Stimulated activated CD8-positive, alpha-beta memory T cell treated with anti-CD3 and anti-CD28 coated beads, Interleukin-4, amount 100 ng/mL, for 4 hours (primary cell): ENCODE measurements at places on chromosomes 4 and X.

GRCh38 chr4:145904413-145905177 is 34.0 kb downstream of the ZNF827 start:
- no peak for DNase-seq

GRCh38 chr4:151797131-151797530 is 36.3 kb upstream of the GATB start:
- DNase-seq = no peak

DNA sequence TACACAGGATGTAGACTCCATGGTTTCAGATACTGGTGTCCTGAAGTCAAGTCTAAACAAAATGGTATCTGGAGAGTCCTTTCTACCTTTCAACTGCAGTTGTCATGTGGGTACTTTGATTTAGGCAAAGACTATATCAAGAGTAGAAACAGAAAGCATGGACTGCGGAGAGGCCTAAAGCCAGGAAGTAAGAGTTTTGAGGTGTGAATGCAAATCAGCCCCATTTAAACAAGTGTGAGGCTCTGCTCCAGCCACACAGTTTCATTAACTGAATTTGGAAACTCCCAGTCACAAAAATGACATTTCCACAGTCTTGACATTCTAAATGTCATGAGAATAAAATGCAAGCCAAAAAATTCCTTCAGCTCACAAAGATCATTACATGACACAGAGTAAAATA is 87.2 kb upstream of the MCF2 start:
- no peak for DNase-seq

- no peak for DNase-seq
Observed at GRCh38 chr4:150079081-150079581, 886 bp downstream of the DCLK2 start.

- DNase-seq = no peak
Observed at GRCh38 chr4:147825451-147826287, 93.8 kb downstream of the ARHGAP10 start.

DNA sequence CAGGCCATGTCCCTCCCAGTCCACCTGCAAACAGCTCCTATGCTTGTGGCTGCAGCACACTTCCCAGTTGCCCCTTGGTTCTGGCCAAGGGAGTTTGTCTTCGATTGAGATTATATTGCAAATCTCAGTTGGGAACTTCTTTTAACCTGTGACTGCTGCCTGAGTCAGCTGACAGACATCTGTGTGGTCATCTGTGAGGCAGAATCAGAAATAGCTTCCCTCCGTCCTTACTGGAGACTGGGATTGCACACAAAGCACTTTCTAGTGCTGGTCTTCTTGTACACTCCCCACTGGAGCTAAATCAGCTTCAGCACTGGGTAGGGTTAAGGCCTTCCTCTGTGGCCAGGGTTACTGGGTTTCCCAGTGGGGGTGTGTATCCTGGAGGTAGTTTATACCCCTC is 34.3 kb downstream of the ZNF330 start:
- no peak for DNase-seq

- no peak for DNase-seq
Observed at GRCh38 chrX:105483011-105483410, 262.5 kb upstream of the TEX13A start.

DNA sequence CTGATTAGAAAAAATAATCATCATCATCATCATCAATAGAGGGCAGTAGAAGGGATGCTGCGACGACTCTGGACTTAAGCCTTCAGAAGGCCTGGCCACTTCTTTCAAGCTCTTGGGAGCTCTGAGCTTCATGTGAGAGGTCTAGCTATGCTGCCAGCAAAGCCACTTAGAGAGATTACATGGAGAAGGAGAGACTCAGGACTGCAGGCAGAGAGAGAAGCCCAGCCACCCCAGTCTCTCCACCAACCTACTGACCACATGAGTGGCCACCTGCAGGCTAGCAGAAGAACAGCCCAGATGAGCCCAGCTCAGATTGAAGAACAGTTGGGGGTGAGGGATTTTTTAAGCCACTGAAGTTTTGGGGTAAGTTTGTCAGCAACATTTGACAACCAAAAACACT is 17.1 kb upstream of the TMEM150C start:
- DNase-seq = no peak

- DNase-seq = no peak
Observed at GRCh38 chrX:104310657-104311254, 56.0 kb upstream of the ESX1 start.

DNA sequence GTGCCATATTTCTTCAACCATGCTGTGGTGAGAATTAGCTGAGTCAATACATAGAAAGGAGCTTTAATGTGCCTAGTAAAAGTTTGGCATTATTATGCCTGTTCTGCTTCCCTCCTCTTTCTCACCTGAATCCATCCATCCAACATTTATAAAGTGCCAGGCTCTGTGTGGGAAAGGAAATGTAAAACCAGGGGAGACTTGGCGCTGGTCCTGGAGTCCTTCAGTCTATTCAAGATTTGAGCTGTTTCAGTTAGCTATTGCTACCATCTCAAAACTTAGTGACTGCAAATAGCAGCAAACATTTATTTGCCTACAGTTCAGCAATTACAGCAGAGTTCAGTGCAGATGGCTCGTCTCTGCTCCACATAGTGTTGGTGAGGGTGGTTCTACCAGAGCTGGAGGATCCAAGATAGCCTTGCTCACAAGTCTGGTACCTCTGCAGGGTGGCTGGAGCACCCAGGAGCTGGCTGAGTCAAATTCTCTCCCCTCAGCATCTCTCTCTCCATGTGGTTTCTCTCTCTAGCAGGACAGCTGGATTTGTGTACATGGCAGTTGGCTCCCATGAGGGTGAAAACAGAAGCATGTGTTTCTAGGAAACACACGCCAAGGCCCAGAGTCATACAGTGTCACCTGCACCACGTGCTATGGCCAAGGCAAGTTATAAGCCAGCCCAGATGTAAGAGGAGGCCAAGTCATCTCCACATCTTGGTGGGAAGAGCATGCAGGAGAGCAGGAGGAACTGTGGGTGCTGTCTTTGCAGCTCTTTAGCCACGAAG is 77.3 kb downstream of the FHDC1 start:
- DNase-seq = no peak

GRCh38 chr4:6561173-6561516 is 13.8 kb upstream of the MAN2B2 start:
- DNase-seq = no peak

DNA sequence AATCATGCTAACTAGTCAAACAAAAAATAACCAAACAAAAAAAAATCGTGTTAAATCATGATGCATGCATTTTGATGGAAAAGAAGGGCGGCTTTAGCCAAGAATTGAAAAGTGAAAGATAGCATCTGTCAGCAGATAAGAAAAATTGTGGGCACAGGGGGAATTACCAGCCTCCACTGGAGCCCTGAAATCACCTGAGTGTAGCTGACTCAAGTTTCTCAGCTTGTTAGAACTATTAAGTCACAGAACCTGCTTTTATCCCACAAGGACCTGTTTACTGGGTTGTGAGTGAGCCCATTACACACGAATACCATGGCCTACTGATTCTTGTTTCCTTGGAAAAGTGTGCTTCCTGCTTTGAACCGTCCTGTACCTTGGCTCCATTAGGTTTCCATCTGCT is 85.2 kb downstream of the COX18 start:
- DNase-seq = no peak

DNA sequence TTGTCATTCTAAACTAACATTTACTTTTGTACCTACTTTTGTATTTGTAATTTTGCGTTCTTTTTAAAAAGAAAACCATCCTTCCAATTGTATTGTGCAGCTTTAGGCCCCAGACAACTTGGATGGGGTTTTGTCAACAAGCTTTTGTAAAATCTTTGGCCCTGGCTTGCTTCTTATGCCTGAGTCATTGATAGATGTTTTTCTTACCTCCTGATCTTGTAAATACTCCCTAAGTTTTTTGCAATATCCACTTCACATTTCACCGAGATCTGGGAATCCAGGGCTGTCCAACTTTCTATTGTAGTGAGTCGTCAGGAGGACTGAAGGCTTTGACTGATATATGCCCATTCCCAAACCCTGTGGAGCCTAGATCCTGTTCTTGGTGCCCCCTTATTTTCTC is 126.9 kb upstream of the GUCY1A1 start:
- DNase-seq = no peak

DNA sequence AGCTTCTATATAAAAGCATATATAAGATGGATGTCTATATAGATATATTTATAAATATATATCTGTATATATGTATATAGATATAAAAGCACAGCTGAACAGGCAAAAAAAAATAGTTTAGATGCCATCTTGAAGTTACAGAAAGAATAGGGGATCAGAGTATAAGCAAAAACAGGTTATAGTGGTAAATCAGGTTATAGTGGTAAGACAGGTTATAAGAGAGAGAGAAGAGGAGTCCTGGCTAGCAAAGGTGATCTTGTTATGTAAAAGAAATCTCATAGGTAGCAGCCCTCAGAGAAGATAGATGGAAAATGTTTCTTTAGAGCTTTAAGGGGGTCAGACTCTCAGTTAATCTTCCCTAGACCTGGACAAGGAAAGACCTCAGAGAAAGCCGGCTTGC is 1263.1 kb downstream of the PCDH7 start:
- no peak for DNase-seq

DNA sequence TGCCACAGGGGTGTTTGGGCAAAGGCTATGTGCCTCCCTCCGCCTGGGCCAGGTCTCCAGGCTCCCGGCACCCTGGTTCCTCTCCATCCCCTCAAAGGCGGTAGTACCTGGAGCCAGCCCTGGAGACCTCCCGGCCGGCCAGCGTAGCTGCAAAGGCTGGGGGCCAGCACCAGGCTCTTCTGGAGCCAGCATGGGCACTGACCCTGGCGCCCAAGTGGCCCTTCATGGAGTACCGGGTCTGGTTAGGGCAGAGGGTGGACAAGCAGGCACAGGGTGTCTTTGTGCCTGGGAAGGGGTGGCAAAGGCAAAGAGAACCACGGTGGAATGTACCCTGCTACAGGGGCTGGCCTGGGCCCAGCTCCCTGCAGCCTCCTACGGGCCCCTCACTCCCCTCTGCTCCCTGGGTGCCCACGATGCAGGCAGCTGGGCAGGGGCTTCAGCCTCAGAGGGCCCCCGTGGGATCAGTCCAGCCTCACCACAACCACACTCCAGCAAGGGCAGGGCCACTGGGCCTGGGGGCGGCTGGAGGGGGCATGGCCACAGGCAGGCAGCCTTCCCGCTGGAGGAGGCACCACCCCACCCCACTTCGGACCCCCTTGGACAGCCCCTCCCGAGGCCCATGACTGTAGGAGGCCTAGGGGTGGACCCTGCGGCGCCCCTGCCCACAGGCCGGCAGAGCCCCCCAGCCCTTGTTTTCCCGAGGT is 112.9 kb upstream of the NKX1-1 start:
- DNase-seq = no peak

DNA sequence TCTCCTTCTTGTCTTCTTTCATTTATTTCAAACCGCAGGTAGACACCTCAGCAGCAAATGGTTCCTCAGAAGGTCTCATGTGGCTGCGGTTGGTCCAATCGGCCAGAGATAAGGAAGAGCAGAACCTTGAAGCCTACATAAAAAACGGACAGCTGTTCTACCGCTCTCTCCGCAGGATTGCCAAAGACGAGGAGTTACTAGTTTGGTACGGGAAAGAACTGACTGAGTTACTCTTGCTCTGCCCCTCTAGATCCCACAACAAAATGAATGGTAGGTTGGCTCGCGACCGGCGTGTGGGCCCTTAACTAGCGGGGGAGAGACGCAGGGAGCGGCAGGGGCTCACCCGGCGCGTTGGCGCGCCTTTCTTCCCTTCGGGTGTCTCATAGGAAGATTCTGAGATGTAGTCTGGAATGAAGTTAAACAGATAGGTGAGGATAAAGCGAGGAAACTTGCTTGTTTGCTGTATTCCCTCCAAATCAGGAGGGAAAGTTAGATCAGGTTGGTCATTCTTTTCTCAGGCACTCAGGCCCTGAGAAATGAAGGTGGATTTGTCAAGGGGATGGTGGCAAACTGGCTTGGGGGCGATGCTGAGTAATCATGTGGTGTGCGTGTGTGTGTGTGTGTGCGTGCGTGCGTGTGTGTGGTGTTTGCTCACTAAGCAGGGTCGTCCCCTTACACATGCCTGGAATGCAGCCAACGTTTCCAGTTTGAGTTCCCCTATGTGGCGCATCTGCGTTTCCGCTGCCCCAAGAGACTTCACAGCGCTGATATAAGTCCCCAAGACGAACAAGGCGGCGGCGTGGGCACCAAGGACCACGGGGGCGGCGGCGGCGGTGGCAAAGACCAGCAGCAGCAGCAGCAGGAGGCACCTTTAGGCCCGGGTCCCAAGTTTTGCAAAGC is 4.2 kb downstream of the PRDM8 start:
- DNase-seq = peak; percentile 71

DNA sequence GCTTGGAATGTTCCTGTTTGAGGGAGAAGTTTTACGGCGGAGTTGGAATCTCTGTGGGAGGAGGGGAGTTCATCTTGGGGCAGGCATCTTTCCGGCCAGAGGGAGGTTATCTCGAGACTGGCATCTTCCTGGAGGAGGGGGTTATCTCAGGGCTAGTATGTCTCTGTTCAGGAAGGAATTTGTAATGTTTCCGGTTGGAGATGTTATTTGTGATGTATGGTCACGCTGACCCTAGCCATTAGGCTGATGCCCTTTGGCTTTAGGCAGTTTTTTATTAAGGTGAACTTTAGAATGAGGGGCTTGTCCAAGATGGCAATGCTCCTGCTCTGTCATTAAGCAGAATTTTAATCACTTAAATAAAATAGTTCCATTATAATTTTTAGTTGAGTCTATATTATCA is 449.7 kb downstream of the PCDH10 start:
- DNase-seq = no peak

DNA sequence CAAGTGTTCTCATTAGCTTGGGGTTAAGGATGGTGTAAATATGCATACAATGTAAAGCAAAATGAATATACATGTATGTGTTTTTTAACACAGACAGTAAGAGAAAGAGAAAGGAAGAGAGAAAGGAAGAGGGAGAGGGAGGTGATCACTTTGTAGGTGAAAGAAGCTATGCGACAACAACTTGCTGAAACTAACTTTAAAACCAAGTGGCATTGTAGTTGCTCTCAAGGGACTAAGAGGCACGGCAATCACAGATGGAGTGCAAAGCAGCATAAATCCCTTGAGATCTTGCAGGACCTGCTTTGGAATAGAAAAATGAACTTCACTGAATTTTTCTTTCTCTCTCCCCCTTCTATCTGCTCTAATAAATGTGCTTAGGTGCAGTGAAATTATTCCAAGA is 1665.0 kb upstream of the TENM3 start:
- no peak for DNase-seq

- DNase-seq = no peak
Observed at GRCh38 chr4:20622701-20623100, 77.6 kb upstream of the PACRGL start.

- DNase-seq = no peak
Observed at GRCh38 chr4:166501941-166502382, 628.9 kb downstream of the TLL1 start.

GRCh38 chr4:36172656-36173055 is 71.7 kb downstream of the ARAP2 start:
- DNase-seq = no peak

GRCh38 chrX:106999002-106999975 is 723 bp downstream of the MORC4 start:
- no peak for DNase-seq

- DNase-seq = no peak
Observed at GRCh38 chrX:9023293-9023692, 10.6 kb downstream of the FAM9B start.

DNA sequence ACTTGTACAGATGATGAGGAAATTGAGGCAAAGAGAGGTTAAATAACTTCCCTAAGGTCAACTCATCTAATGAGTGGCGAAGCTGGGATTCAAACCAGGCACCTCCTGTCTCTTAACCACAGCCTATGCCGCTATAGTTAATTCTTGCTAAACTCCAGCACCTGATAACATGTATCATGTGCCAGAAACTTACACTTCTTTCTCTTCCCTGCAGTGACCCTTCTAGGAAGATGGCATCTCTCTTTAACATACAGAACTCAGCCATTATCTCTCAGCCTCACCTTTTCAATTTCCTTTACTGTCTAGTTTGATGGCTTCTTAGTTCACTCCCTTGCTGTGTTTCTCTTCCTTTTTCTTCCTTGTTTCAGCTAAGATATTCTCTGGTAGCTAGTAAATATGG is 2.5 kb downstream of the VBP1 start:
- no peak for DNase-seq
